Stimulated activated CD4-positive, alpha-beta T cell treated with anti-CD3 and anti-CD28 coated beads, Interleukin-2, amount 100 ng/mL, for 24 hours (primary cell): ENCODE measurements at places on chromosomes 1 and 21.

- no peak for DNase-seq
Observed at GRCh38 chr1:154972517-154973343, 1.8 kb upstream of the CKS1B start.

GRCh38 chr21:31283025-31283424 is 61.0 kb downstream of the TIAM1 start:
- DNase-seq = no peak

GRCh38 chr1:152924191-152924590 is 15.8 kb downstream of the IVL start:
- no peak for DNase-seq

- no peak for DNase-seq
Observed at GRCh38 chr21:41705546-41706262, 61.1 kb downstream of the RIPK4 start.

- DNase-seq = no peak
Observed at GRCh38 chr1:192904438-192904895, 95.6 kb downstream of the RGS2 start.
